ENCODE measurements at places on chromosomes 3 and 15. TPM values are rescaled to one million over a fixed set of nuclear protein-coding genes. Genes with fewer than 3 reads are reported as not detected.

- DNase-seq = no peak
Observed at GRCh38 chr3:182786564-182787196, 6.6 kb upstream of the ATP11B start.

DNA sequence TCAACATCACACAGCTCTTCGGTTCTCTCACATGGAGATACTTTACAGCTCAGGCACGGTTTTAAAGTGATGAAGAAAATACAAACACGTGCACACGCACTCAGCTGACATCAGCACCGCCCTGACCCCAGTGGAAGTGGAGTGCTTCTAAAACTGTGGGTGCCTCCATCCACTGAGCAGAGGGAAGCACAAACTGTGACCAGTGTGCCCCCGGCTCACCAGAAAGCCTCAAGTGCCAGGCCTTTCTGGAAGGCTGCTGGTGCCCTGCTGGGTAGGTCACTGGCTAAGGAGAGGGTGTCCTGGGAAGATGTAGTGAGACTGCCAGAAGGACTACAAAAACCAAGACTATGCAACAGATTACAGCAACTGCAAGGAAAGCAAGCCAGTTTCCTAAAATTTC, 78.5 kb downstream of the OCA2 start:
- DNase-seq = no peak

DNA sequence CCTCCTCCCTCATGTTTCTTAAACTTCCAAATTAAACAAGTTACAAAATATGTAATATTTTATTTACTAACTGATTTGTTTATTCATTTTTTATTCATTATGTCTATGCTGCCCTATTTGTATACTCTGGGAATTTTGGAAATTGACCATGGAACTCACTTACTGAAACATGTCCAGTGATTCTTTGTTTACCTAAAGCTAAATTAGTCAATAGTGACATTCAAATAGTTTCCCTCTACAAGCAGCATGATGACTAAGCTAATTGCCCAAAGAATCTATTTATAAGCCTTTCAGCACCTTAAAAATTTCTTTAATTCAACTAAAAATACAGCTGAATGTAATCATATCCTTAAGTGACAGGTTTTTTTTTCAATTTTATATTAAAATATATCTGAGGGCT, 437.7 kb downstream of the SI start:
- no peak for DNase-seq

- peak; percentile 10 for DNase-seq
Observed at GRCh38 chr3:113912552-113913236, 35.1 kb upstream of the ZDHHC23 start.

DNA sequence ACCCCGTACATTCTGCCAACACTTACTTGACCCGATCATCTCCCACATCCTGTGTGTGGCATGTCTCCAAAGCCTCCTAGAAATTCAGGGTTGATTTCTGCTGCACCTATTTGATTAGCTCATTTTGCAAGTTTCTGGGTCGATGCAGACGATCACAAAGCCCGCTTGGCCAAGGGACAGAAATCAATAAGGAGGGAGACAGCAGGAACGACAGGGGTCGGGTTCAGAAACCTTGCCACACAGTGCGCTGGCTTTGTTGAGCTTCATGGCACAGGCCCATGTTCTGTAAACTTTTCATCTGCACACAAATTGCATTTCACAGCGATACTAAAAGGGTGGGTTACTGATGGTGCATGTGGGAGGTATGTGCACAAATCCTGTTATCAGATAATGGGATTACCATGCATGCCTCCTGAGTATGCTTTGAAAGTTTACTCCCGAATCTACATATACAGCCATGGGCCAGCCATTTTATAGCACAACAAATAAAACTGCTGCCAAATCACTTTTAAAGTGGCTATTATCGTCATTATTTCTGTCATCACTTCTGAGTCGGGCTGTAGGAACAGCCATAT, 95.9 kb upstream of the ATP11B start:
- no peak for DNase-seq

- no peak for DNase-seq
Observed at GRCh38 chr3:74591946-74592345, 22.5 kb downstream of the CNTN3 start.

DNA sequence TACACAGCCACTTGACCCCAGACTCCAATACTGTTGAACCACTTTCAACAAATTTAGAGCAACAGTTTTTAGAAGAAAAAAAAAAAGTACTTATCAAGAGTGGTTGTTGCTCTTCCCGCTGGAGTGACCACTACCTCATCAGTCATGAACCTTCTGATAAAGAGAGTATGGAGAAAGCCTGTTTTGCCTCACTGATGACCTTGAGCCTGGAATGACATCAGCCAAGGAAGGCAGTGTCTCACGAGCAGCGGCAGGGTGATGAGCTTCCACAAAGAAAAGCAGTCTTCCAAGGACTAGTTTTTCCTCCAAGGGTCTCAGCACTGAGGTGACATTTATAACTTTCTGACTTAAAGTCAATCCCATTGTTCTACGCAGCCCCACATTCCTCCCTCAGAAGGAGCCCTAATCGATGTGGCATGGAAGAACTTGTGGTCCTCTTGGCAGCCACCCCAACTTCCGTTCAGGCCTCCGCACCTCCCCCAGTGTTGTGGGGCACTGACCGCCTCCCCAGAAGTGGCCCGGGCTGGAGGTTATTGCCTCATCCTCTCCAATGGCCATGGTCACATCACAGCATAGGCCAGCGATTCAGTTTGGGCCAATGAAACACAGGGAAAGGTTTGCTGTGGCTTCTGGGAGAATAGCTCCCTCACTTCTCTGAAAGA, 1.8 kb upstream of the CYP11A1 start:
- DNase-seq = no peak

- no peak for DNase-seq
Observed at GRCh38 chr3:45054196-45054857, 28.2 kb downstream of the CLEC3B start.

GRCh38 chr3:17894434-17895060, 152.1 kb upstream of the TBC1D5 start:
- peak; percentile 79 for DNase-seq

DNA sequence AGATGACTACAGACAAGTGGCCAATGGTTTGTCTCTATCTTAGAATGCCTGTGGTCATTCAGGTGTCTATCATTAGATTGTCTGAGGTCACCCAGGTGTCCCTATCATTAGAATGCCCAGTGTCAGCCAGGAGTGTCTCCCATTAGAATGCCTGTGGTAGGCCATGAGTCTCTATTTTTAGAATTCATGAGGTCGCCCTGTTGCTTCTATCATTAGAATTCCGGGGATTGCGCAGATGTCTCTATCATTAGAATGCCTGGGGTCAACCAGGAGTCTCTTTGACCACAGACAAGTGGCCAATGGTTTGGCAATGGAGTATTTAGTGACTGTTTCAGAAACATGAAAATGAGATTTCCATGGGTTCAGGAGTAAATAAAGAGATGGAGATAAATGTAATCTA, 7.6 kb downstream of the RTP2 start:
- no peak for DNase-seq

DNA sequence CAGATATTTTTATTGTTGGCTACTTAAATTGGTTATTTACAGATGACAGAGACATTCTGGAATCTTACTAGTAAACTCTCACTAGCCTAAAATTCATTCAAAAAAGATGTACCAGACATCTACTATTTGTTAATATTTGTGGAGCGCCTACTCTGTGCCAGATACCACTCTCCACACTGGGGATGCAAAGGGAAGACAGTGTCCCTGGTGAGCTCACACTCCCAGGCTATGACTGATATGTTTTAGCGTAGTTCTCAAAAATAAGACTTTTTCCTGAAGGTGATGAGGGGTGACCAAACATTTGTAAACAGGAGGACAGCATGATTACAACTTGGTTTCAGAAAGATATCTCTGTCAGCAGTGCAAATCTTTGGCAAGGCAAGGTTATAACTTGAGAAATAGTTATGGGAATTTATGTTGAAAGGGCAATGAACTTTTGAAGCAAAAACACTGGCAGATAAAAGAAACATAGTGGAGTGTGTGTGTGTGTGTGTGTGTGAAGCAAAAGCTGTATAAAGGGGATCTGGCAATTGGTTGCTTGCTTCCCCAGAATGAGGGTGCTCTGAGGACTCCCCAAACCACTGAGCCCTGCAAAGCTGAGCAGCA, 51.2 kb downstream of the HACD2 start:
- no peak for DNase-seq

GRCh38 chr3:127889976-127890650, 24.9 kb upstream of the KBTBD12 start:
- DNase-seq = no peak

DNA sequence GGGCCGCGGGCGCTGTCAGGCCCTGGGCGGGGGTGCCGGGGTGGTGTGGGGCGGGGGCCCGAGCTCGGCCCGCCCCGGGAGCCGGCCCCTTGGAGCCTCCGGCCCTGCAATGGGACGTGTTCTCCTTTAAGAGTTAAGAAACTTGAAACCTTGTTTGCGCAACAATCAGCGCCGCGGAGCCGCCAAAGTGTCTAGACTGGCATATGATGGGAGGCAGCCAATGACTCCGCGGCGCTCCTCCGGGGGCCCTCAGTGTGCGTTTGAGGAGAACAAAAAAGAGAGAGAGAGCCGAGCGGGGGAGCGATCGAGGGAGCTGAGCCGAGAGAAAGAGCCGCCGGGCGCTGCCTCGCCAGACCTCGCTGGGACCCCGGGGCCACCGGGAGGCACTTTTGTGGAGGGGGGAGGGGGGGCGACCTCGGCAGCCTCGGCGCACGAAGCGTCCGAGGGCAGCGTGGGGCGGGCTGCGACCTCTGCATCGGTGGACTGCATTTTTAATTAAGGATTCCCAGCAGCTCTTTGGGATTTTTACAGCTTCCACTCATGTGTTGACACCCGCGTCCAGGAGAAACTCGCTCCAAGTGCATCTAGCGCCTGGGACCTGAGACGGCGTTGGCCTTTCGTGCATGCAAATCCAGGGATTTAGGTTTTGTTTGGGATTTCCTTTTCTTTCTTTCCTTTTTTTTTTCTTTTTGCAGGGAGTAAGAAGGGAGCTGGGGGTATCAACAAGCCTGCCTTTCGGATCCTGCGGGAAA, at the start of gene SMAD6:
SMAD6 (plus strand) TSS at position 202 of the 752 bp plus-strand sequence. CDS start 1,023 bp downstream, outside the sequence.
- DNase-seq = peak; percentile 87

- no peak for DNase-seq
Observed at GRCh38 chr15:55170361-55170760, 26.4 kb downstream of the RSL24D1 start.

- peak; percentile 44 for DNase-seq
Observed at GRCh38 chr3:192916371-192917027, 1.2 kb downstream of the MB21D2 start.

- peak; percentile 15 for DNase-seq
Observed at GRCh38 chr15:79168922-79169456, 78.4 kb upstream of the RASGRF1 start.

DNA sequence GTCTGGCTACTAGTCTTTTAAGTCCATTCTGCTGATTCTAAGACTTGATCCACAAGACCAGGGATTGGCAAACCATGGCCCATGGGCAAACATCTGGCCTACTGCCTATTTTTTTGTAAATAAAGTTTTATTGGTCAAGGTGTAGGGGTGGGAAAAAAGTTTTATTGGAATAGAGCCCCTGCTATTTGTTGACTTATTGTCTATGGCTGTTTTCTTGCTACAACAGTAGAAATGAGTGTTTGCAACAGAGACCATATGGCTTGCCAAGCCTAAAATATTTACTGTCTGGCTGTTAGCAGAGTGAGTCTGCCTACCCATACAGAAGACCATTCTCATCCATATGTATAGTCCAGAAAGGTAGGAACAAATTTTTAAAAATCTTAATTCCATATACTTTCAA, 106.4 kb downstream of the PTPRG start:
- DNase-seq = no peak

- no peak for DNase-seq
Observed at GRCh38 chr15:79169526-79170133, 79.0 kb upstream of the RASGRF1 start.

DNA sequence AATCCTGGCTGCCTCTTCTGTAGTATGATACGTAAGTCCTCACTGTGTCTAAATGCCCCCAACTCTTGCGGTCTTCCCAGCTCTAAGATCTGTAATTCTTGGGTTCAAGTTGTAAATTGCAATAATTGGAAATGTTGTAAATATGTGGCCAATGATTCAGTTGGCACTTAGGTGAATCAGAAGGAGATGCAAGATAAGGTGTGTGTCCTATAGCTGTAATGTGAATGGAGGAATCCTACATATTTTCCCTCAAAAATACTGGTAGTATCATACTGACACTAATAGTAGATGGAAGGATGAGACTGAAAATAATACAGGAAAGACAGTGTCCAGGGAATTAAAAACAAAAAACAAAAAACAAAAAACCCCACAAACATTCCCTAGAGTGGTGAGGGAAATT, 3.5 kb upstream of the ST3GAL6 start:
- DNase-seq = no peak

- no peak for DNase-seq
Observed at GRCh38 chr3:36817806-36818533, 53.6 kb upstream of the DCLK3 start.

The FETUB gene
- not detected for total RNA-seq

The EFCC1 gene
- 15.9 TPM for total RNA-seq

The ROPN1 gene
- total RNA-seq = not detected

The FBXW12 gene
- not detected for total RNA-seq

The NECTIN3 gene
- 28.5 TPM for total RNA-seq

The ACKR2 gene
- total RNA-seq = 3.8 TPM

The EPHA3 gene
- total RNA-seq = not detected

The POPDC2 gene
- 2.0 TPM for total RNA-seq

The TLR9 gene
- not detected for total RNA-seq

The TM4SF18 gene
- 57.4 TPM for total RNA-seq

The TXNRD3 gene
- 4.8 TPM for total RNA-seq

The RLBP1 gene
- total RNA-seq = not detected

The FGF7 gene
- total RNA-seq = 0.23 TPM

The ACOX2 gene
- total RNA-seq = 1.1 TPM

The MRPS25 gene
- 36.4 TPM for total RNA-seq

The TP53BP1 gene
- total RNA-seq = 97.5 TPM

The NRROS gene
- 18.6 TPM for total RNA-seq

The GLCE gene
- total RNA-seq = 8.5 TPM
